Foreskin fibroblast (primary cell): ENCODE measurements at places on chromosomes 6 and 20.

DNA sequence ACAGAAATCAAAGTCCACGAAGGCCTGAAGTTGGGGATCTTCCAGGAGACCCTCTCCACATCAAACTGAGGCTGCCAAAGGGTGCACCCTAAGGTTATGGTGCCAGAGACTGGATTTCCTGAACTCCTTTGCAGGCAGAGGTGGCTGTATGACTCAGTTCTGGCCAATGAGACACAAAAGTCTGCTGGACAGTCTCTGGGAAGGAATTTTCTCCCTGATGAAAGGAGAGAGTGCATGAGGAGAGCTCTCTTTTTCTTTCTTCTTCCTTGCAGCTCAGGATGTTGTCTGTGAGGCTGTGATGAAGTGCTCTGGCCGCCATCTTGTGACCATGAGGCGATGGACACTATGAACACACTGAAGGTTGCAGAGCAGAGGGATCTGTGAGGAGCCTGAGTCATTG, 85.2 kb downstream of the MDGA1 start:
- DNase-seq, result peak; percentile 36

GRCh38 chr6:125658759-125659431, 90.5 kb upstream of the HEY2 start:
- no peak for DNase-seq

DNA sequence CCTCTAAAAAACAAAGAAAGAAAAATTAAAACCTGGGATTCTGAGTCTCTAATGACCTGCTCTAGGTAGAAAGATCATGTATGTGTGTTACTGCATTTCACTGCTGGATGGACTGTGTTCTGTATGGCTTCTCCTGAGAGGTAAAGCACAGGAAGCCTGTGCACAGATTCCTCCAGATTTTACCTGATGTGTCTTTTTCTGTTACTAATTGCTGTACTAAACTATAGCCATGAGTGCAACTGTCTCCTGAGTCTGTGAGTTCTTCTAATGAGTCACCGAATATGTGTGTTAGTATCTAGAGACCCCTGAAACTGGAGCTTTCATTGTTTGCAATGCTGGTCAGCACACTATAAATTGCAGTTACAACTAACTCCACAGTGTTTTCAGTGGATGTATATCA, 270.8 kb downstream of the CDKAL1 start:
- DNase-seq, result no peak

DNA sequence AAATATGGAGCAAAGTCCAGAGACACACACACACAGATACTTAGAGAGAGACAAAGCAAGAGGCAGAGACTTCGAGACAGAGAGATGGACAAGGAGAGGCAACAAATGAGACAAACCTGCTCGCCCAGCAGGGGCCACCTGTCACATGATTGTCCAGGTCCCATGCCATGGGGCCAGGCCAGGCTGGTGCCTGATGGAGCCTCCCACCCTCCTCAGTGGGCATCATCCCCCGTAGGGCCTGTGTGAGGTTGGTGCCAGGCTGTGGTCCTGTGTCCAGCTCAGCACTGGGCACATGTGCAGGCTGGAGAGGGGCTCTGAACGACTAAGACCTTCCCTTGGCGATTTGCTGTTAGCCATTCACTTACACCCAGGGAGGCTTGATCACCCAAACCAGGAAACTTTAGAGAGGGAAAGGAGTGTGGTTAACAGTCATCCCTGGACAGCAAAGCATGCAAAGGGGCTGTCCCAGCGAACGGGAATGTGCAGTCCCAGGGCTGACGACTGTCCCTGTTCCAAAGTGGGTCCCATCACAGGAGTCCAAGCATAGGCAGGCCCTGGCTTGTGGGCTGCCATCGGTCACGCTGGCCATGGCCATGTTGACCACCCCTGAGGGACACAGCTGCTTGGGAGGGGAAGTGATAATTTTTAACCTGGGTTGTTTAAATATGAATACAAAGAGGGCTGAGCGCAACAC, 38.4 kb upstream of the PHACTR3 start:
- DNase-seq, result no peak

- no peak for DNase-seq
Measured at GRCh38 chr6:22035690-22036089, 261.1 kb downstream of the PRL start.

DNA sequence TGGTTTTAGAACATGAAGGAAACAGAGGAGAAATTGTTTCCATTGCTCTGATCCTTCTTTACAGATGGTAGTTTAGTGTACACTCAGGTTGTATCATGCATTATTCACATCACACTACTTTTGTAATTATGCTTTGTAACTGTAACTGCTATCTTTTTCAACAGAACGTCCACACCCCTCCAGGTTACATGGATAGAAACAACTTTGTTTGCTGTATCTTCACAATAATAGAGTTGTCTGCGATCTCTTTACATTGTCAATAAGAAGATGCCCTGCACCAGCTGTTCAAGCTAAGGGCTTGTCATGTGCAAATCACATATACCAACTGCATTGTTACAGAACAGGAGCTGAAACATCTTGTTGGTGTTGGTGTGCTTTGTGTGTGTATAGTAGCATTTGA, 67.9 kb upstream of the MAP7 start:
- DNase-seq, result no peak

- DNase-seq, result no peak
Measured at GRCh38 chr6:56556751-56557540, 85.7 kb downstream of the DST start.

GRCh38 chr6:13398421-13398994, 70.2 kb upstream of the TBC1D7 start:
- no peak for DNase-seq

- no peak for DNase-seq
Measured at GRCh38 chr6:90385759-90386313, 89.2 kb upstream of the BACH2 start.

DNA sequence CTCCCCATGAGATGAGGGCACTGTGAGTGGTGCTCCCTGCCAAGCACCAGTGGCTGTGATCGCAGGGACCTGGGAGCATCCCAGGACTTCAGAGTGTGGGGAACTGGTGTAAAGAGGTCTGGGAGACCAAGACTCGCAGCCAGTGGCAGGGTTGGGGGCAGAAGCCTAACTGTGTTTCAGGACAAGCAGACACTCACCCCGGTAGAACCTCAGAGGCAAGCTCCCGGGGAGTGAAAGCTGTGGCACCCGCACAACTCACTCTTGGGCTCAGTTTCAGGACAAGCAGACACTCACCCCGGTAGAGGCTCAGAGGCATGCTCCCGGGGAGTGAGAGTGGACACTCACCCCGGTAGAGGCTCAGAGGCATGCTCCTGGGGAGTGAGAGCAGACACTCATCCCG, 112.8 kb downstream of the ASXL1 start:
- DNase-seq, result no peak

DNA sequence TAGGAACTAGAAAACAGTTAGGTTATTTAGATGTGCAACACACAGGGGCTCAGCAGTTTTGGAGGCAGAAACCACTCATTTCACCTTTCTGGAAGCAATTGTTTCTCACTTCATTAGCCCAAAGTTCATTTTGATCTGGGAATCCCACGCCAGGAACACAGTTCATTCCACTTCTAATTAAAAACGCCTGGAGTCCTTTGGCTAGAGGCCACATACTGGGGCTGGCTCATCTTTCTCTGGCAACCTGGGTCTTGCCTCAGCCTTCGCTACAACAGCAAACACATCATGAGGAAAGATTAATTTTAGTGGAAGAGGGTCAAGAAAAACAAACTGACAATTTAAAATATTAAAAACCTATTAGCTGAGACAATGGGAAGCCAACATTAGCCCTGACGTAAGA, 69.7 kb downstream of the RFPL4B start:
- peak; percentile 81 for DNase-seq

- no peak for DNase-seq
Measured at GRCh38 chr20:61053889-61054288, 198.2 kb upstream of the CDH4 start.

GRCh38 chr20:1887321-1887720, 7.9 kb upstream of the SIRPA start:
- no peak for DNase-seq

GRCh38 chr6:159092631-159093030, 47.8 kb upstream of the TAGAP start:
- no peak for DNase-seq

DNA sequence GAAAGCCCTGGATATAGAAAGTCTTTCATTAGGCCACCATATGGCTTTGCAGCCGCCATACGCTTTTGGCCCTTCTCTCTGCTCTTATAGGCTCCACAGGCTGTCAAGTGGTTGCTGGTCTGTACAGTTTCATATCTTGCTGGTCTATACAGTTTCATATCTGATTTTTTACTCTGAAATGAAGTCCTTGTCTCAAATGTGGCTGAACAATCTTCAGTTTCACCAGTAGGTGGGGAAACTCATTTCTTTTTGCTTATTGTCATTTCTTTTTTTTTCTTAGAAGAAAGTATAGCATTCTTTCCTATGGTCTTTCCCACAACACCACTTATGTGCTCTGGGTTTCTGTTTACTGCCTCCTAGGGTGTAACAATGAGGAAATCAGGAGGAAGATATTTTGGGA, 771.4 kb upstream of the MMS22L start:
- no peak for DNase-seq

GRCh38 chr6:52352239-52353018, 9.5 kb upstream of the PAQR8 start:
- DNase-seq, result peak; percentile 95

GRCh38 chr20:58987790-58988564, 6.9 kb downstream of the NELFCD start:
- no peak for DNase-seq

DNA sequence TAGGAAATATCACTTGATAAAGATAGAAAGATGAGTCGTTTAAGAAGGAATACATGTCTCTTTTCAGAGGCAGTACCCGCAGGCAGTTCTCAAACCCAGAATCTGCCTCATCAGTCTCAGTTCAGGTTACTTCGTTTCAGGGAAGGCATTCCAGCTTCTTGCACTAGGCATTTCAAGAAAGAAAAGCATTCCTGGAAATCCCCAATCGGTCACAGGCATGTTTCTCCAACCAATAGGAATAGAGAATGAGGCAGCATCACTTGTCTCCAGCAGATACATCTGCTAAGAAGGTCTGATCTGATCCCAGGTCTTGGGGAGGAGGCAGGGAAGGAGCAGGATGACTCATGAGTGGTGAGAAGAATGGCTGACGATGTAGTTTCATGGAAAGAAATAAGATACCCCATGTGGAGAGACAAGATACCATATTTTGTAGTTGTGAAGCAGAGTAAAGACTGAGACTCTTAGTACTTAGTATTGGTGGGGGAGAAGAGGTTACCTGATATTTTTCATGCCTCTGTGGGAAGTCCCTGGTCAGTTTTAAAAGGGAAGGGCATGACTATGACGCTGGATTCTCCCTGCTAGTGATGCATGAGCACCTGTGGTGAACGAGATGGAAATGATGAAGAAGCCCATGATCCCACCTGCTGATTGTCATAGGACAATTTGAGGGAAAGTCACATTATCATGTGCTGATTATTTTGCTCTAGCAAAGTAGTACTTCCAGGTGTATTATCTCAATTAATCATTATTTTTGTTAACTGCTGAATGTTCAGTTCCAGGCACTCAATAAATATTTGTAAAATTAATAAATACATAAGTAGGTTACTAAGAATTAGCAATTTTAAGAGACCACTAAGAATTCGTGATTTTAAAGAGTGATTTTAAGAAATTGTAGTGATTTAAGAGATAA, 20.3 kb upstream of the HLA-DRB1 start:
- DNase-seq, result peak; percentile 75

GRCh38 chr6:17417817-17418216, 24.4 kb downstream of the CAP2 start:
- DNase-seq, result peak; percentile 70

DNA sequence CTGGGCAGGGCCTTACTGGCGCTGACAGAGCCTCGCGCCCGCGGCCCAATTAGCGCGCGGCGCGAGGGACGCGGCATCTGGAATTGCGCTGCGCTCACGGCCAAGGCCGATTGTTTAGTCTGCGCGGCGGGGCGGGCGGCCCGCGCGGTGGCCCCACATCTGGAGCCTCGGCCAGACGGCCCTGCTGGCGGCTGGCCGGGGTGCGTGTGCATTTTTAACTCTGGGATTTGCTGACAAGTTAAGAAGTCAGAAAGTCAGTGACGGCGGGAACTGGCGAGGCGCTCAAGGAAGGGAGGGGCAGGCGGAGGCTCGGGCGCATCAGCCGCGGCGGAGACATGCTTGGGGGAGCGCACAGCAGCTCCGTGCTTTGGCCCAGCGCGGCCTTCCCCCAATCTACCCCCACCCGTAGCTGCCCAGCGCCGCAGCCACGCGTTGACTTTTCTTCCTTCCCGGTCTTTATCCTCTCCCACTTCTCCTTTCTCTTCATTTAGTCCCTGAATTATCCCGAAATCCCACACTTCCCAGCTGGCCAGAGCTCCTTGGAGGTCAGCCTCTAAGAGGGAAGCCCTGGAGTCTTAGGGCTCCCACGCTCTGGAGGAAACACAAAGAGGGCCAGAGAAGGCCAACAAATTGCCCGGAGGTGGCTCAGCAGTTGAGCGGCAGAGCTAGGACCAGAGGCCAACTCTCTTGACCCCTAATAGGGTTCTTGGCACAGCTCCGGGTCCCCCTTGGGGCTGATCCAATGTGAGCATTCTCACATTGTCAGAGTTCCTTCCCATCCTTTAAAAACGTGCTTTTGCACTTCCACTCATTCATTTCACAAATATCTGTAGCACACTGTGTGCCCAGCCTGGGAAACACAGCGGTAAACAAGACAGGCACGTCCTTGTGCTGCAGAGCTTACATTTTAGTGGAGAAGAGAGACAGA, 40.8 kb upstream of the FOXP4 start:
- DNase-seq, result peak; percentile 38
